ENCODE measurements at places on chromosomes 2 and 18.

- no peak for DNase-seq
These were observed 22.3 kb downstream of the DOK1 start for GRCh38 chr2:74576863-74577229.

DNA sequence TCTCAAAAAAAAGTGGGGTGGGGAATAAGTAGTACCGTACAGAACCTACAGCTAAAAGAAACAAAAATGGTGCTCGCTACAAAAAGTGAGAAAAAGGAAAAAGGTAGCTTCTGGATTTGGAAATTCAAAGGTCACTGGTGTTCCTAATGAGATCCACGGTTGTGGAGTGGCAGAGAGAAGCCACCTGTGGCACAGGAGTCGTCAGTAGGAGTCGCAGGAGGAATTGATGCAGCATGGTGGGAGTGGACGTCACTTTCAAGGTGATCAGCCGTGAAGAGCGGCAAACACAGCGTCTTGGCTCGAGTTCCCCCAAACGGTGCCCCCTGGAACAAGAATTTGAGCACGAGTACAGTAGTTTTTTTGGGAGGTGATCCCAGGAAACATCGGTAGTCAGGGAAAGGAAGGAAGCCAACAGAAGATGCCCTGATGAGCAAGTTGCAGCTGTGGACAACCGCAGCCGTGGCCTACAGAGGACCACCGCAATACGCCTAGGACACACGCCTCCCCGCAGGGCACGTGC lies 1.4 kb upstream of the TTL start:
- peak; percentile 27 for DNase-seq

DNA sequence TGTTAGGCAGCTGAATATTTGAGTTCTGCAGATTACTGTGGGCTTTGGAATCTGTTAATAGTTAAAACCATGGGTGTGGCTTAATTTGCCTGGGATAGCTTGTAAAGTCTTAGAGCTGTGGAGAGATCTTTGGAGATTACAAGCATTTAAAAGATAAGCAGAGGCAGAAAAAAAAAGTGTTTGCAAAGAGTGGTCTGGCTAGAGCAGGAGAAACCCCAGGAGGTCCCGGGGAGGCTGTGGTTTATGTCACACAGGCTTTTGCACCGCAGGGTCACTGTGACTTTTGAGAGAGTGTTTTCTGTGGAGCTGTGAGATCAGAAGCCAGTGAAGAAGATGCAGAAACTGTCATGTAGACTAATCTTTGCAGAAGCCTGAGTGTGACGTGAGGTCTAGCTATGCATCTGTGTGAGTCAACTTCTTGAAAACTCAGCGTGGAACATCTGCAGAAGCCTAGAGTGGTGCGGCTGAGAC lies 49.0 kb downstream of the SETBP1 start:
- DNase-seq = peak; percentile 63

GRCh38 chr18:21134895-21135294 lies 23.3 kb upstream of the ROCK1 start:
- peak; percentile 30 for DNase-seq

GRCh38 chr2:30871980-30872789 lies 64.9 kb upstream of the CAPN13 start:
- DNase-seq = no peak

DNA sequence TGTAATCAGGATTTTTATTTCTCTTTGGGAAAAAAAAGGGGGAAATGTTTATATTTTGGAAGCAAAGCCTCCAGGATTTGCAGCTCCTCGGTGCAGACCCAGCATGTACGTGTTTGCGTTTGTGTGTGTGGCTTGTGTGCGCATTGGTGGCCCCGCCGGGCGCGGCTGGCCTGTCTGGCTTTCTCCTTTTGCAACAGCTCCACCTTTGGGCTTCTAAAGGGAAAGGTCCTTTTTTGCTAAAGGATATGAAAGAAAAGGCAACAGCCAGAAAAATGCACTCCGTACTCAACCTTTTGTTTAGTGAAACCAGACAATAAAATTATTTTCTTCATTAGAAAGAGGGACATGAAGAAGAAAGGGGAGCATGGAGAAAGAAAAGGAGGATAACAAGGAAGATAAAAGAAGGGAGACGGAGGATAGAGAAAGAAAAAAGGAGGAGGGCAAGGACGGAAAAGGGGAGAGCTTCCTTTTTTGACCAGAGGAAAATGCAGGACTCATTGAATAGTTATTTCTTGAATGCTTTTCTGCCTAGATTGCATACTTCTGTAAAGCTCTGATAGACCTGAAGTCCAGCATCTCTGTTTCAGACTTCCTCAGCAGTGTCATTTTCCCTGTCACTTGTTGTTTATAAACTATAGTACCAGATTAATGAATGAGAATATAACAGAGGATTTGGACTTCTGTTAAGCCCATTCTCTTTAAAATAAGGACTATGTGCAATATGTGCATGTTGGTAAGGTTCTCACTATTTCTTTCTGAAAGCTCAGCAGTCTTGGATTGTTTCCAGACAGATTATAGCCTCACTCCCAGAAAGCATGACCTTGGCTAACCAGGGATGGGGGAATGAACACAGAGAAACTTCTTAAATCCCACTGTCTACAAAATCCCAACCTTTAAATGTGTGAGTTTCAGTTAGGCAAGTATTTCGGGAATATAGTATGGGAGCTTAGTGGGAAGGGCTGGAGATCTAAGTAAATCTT lies 563.1 kb upstream of the PIK3C3 start:
- peak; percentile 8 for DNase-seq

DNA sequence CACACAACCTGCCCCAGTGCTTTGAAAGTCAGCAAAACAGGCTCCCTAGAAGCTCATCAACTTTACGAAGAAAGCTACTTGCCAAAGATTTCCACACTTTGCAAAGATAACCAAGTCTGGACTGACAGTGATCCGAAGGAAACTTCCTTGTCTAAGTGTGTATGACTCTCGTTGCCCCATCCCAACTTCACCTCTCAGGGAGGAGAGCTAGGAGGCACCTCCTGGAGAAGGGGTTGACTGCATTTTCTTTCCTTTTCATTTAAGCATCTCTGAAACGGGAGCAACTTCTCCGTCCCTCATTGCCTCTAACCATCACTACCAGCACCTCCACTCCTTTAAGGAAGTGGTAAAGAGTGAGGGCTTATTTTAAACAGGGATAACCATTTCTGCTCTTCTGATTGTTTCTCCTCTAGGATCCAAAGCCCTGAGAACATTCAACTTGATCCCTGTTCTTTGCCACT lies 7.0 kb downstream of the ZEB2 start:
- DNase-seq = no peak

- DNase-seq = no peak
These were observed 1464.9 kb downstream of the SUCLG1 start for GRCh38 chr2:82994151-82994550.

- DNase-seq = no peak
These were observed 182.9 kb downstream of the DYM start for GRCh38 chr18:49277395-49278036.

DNA sequence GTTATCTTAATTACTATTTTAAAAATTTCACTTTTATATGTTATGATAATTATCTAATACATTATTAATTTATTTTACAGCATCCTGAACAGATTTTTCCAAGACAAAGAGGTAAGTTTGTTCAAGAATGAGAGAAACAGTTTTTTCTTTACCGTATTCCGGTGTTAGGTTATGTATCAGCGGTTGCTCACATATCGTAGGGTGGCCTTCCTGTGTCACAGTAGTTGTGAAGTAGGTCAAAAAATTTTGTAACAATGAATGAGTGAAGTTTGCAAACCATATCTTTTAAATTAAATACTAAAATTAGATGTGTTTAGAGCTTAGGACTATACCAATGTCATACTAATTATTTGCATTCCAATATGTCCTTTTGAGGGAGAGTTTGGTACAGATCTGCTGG lies 33.5 kb downstream of the MRPS9 start:
- no peak for DNase-seq

GRCh38 chr2:48434101-48434500 lies 95.9 kb upstream of the STON1 start:
- no peak for DNase-seq

- DNase-seq = peak; percentile 74
These were observed 118.1 kb upstream of the EPAS1 start for GRCh38 chr2:46179037-46179621.

DNA sequence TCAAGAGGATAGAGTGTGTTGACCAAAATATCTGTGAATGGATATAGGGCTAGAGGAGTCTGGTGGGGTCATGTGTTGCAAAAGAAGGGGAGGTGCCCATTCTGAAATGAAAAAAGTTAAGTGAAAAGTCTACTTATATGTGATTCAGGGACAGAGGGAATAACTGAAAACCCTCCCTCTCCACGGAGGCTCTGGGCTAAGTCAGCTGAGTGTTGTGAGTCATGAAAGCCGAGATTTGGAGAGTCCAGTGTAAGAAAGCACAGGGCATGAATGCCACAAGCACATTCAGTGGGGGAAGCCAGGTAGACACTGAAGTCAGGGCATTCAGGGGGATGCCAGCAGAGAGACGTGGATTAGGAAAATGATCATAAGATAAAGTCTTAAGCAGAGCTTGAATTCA lies 871.9 kb downstream of the TSN start:
- DNase-seq = no peak

DNA sequence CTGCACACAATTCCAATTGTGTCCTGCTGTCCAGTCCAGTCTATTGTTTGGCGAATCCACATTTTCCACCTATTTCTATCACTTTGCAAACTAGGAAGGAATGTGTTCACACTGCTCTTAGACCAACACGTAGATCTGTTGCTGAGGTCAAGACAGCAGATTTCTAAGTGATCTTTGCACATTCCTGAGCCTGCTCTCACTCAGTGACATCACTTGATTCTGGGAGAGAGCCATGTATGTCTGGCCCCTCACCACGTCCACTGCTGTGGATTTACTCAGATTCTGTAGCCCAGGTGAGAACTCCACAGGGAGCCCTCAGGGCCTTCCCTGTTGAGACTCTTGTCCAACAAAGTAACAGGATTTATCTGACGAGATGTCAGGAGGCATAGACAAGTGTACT lies 317.2 kb downstream of the TSN start:
- no peak for DNase-seq

DNA sequence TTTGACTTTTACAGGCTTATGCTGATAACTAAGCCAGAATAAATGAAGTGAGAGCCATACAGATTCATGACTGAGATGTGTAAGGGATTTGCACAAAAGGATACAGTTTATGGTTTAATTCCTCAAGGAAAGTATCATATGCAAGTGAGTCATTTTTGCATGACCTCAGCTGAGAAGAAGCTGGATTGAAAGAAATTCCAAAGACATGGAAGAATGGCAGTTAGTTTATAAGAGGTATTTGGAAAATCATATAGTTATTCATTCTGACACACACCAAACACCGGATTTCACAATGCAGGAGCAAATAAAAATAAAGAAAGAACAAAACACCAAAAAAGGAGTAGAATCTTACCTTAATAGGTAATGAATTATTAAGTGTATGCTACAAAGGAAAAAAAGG lies 83.2 kb upstream of the RND3 start:
- no peak for DNase-seq
